ENCODE measurements at places on chromosomes 16 and 17.

- no peak for DNase-seq
These were observed 60.9 kb downstream of the MRTFB start for GRCh38 chr16:14131774-14132695.

GRCh38 chr17:72915625-72916081 lies 176.8 kb downstream of the SLC39A11 start:
- DNase-seq, result no peak

DNA sequence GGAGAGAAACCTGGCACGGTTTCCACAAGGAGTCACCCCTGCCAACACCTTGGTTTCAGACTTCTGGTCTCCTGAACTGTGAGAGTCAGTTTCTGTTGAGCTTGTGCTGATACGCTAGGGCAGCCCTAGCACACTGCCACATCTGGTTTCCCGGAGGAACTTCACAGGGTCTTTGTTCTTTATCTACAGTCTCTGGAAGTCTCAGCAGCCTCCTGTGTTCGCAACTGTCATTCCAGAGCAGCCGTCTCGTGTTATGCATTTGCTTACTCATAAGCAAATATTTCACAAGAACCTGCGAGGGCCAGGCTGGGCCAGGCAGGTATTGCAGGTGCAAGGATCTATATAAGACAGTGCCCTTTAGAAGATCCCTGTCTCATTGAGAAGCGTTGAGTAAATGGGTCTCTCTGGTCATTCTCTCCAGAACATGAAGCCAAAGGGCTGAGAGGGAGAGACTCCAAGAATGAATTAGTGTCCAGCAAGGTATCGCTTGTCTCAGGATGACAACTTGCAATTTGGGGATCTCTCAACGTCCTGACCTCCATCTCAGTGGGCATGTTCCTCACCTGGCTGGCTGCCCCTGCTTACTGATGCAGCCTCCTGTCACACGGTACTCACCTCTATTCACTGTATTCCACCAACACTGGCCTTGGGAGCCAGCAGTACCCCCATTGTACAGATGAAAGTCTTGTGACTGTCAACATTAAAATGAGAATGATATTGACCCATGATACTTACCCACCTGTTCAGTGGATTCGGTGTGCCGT lies 141.2 kb downstream of the WWOX start:
- no peak for DNase-seq

DNA sequence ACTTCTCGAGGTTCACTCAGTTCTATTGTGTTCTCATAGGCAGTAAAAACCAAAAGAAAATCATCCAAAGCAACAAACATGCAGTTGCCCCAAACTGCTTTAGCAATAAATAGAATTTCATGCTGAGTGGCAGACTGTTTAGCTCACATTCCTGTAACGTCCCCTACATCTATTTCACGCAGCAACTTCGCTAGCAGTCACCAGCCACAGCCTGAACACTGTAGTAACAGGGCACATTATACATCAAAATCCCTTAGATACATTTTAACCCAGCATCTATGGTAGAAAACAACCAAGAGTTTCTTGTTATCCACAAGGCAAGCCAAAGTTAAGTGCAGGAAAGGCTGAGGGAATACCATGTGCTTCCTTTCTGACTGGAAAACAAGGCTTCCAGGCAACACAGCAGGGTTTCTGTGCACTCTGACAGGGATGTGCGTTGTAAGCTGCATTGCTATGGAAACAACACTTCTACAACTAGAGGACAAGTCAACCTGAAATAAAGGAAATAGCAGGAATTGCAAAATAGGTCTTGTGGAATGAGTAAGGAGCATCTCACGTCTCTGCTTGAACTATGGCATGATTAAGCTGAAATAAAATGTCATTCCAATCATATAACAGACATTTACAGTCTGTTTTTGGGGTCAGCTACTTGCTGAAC lies 55.4 kb downstream of the CFDP1 start:
- no peak for DNase-seq

- no peak for DNase-seq
These were observed 53.7 kb downstream of the RPA1 start for GRCh38 chr17:1883536-1883935.

DNA sequence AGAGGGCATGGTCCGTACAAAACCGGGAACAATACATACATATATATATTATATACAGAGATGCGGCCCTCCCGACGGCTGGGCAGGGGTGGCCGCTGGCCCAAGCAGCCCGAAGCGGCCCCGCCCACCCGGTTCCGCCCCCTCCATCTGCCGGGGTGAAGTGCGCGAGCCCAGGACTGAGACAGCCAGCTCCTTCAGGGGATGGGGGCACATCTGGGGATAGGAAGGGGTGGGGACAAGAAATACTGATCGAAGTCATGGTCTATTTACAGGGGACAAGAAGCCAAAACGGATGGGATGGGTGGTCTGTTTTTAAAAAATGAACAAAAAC lies 3.8 kb upstream of the SAMD14 start:
- no peak for DNase-seq

DNA sequence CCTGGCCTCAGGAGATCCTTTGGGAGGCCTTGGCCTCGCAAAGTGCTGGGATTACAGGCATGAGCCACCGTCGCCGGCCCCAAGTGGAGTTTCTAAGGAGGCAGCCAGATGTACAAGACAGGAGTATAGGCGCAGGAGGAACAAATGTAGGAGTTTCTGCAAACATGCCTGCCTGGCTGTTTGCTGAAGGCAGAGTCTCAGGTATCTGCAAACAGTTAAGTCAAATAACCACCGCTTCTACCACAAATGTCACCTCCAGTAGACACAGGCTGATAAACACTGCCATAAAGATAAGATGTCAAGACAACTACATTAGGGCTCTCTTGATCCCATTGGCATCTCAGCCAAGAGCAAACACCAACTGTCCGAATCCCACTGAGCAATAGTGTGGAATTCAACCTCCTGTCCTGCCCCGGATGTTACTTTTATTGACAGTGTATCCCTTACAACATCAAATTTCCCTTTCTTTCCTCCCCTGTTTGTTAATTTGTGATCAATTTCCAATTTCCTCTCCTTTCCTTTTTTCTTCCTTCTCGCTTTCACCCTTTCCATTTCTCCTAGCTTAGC lies 5.6 kb upstream of the COG1 start:
- no peak for DNase-seq

- no peak for DNase-seq
These were observed 9.2 kb downstream of the AXIN2 start for GRCh38 chr17:65552214-65552613.

- no peak for DNase-seq
These were observed 78.6 kb upstream of the ZNF469 start for GRCh38 chr16:88303890-88304819.

GRCh38 chr16:27052007-27052406 lies 14.7 kb upstream of the C16orf82 start:
- no peak for DNase-seq

DNA sequence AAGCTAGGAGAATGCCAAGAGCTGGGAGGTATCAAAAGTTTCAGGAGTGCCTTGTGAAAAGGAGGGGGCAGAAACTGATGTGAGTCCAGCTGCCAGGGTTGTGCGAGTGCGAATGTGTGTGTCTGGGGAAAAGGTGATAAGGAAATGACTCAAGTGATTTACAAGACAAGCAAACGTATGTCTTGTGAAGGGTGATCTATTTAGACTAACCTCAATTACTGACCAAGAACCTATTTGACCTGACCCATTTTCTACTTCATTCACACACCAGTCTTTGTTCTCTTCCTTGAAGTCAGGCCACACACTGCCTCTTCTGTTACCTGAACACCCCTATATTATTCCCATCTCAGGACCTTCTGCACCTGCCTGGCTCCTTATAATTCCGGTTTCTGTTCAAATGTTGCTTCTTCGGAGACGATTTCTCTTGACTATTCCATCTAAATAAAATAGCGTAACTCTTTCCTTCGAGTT lies 1.0 kb downstream of the GDE1 start:
- peak; percentile 4 for DNase-seq

- DNase-seq, result no peak
These were observed 30.5 kb downstream of the ETV4 start for GRCh38 chr17:43515656-43516055.

- no peak for DNase-seq
These were observed 313.7 kb upstream of the CDH5 start for GRCh38 chr16:66052745-66053144.

- no peak for DNase-seq
These were observed 409.6 kb downstream of the GRIN2A start for GRCh38 chr16:9772526-9773225.

DNA sequence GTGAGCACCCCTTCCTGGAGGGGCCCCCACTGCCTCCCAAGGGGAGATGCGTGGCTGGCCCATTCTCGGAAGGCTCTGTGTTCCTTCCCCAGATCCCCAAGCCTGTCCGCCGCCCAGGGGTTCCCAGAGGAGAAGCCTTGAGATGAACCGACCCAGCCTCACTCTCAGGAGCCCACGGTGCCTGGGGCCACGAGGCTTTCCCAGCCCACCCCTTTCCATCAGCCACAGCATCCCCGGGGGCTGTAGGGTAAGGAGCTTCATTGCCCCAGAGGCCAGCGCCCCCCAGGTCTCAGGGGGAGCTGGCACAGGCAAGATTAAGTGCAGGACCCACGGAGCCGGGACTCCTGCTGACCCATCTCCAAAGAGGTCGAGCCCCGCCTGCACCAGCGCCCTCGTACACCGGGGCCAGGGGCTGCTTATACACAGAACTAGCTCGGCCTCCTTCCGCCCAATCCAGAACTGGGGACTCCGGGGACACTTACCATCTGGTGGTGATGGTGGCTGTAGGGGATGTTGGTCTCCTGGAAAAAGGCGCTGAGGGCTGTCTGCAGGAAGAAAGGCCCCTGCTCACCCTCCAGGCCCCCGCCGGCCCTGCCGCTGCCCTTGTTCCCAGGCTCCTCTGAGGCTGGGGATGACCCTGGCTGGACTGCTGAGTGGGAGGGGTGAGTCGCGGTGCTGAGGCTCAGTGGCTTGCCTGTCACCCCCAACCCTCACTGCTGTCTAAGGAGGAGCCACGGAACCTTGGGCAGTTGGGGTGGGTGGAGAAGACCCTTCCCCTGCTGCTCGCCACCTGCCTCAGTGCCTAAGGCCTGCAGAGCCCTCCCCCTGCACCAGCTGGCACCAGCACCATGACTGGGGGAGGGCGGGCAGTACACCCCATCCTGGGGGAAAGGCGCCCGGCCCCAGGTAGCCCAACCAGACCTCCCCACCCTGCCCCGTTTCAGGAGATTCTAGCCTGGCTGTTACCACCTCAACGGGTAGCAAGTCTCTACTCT lies 4.4 kb downstream of the UBALD1 start:
- no peak for DNase-seq

- DNase-seq, result no peak
These were observed 98.4 kb downstream of the MGAT5B start for GRCh38 chr17:76966486-76967181.

DNA sequence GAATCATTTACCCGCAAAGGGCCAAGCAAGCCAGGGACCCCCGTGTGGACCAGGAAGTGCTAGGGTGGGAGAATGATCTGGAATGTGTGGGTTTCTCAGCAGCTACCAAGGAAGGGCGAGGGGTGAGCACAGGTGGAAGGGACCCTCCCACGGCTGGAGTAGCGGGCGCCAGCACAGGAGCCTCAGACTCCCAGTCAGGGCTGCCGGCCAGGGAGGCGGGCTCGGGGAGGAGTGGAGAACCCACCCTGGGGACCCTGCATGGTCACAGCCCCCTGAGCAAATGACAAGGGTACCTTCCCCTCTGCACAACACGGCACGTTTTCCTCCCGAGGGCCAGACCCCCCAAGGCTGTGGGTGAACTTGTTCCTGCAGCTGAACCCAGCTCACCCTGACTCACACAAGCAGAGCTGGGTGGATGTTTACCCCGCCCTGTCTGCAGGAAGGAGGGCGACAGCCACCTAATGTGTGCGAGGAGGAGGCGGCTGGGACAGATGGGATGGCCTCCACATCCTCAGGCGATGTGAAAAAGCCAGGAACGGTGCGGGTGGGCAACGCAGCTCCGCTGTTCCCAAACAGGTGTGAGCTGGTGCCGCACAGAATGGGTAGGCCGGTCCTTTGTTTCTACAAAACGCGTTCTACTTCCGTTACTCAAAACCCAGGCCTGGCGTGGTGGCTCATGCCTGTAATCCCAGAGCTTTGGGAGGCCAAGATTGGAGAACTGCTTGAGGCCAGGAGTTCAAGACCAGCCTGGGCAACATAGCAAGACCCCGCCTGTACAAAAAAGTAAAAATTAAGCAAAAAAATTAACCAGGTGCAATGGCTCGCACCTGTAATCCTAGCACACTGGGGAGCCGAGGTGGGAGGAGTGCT lies 6.2 kb downstream of the ECI1 start:
- no peak for DNase-seq

- peak; percentile 66 for DNase-seq
These were observed 12.5 kb upstream of the FAM171A2 start for GRCh38 chr17:44376124-44376523.

DNA sequence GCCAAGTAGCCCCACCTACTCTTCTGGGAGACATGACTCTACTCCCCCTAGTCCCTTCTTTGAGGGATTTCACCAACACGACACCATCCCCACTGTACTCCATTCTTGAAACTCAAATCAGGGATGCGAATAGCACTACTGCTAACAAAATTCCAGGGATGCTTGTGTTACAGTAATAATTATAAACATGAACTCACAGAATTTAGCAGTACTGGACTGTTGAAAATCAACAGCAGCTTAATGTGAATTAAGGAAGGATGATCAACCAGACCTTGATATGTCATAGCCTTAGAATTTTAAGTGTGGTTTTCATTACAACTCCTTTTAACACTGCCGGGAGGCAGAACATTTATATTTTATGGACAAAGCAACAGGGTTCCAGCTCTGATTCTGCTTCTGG lies 37.9 kb downstream of the AMFR start:
- DNase-seq, result no peak

GRCh38 chr16:11650641-11651591 lies 17.3 kb upstream of the SNN start:
- DNase-seq, result no peak

GRCh38 chr17:62064791-62065563 lies at the start of gene MED13:
Gene MED13 (minus strand): TSS chr17:62065278. CDS start chr17:62065205, 73 bp downstream.
- DNase-seq, result peak; percentile 73

GRCh38 chr17:19812407-19812806 lies 55.3 kb downstream of the ULK2 start:
- no peak for DNase-seq

- DNase-seq, result no peak
These were observed 737 bp downstream of the OTOP3 start for GRCh38 chr17:74936470-74936799.

DNA sequence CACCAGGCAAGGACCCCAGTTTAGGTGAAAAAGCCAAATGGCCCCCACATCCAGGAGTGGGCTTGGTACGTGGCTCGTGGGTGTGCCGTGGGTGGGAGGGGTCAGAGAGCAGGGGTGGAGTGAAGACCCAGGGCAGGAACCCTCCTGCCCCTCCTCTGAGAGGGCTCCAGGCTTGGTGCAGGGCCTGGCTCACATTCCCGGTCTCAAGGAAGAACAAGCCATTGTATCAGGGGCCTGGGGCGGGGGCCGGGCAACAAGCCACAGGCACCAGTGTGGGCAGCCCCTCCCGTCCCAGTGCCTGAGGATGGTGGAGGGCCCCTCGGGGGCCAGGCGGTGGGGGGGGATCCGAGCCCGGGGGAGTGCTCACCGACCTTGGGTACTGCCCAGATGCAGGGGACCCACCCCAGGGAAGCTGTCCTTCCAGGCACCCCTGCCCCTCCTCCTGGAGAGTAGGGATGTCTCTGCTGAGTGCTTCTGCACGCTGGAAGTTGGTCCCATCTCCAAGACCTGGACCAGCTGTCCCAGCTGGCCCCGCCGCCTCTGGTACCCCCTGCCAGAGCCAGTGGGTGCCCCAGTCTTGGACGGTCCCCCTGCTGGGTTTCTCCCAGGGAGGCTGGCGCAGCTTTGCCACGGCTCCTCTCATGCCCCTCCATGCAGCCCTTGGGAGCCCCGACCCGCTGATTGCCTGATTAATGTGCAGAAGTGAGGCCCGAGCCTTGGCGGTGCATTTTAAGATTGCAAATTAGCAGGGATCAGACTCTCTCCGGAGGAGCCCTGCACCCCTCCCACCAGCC lies 83.7 kb downstream of the RTN4RL1 start:
- DNase-seq, result no peak

GRCh38 chr16:72876221-72876620 lies 171.7 kb downstream of the ZFHX3 start:
- DNase-seq, result no peak

Measured in germinal center (tissue), 1 donor.